ENCODE measurements at places on chromosomes 5 and 9.

DNA sequence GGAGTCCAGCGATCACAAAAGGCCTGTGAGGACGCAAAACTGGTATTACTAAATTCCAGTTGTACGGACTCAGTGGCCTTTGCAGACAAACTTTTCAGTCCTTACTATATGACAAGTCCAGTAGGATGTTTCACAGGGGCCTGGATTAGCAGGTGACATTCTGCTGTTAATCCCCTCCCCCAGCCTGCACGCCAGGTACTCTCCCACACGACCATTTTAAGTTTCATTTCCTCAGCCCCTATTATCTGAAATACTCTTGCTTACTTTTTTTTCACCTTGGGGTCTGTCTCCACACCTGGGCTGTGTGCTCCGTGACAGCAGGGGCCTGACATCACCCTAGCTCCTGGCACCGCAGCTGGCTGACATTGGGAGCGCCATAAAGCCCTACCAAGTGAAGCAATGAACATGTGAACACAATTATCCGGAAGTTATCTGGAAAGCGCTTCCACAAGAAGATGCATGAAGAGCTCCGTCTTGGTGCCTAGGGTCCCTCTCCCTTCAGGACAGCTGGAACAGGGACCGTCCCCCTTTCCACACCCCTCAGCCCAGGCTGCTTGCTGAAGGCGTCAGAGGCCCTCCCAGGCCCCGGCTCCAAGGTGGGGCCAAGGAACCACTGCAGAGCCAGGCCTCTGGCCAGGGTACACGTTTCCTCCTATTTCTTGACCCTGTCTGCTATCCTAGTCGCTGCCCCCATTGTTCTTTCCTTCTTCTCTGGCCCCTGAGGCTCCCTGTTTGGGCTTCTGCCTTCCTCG is 39.7 kb upstream of the ZNF622 start:
- DNase-seq, result no peak

GRCh38 chr9:136650648-136651047 is 12.1 kb upstream of the EGFL7 start:
- no peak for DNase-seq

DNA sequence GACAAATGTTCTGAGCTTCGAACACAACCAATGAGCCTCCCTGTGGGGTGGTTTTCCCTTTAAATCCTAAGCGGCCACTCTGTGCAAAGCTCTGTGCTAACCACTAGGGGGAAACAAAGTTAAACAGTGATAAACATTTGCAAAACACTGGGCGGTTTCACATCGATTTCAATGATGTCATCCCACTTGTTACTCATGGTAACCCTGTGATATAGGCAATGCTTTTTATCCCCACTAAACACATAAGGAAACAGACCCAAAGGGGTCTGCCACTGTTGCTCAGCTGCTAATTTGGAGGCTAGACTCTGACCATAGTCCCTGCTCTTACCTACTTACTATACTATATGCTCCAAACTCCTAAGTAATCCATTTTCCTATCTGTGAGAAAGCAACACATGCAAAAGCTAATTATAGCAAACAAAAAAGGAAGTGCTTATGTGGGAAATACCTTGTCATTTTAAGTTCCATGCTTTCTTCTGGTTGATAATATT is 57.3 kb downstream of the PTPN3 start:
- no peak for DNase-seq

GRCh38 chr9:136075881-136076678 is 19.0 kb downstream of the NACC2 start:
- DNase-seq, result no peak

DNA sequence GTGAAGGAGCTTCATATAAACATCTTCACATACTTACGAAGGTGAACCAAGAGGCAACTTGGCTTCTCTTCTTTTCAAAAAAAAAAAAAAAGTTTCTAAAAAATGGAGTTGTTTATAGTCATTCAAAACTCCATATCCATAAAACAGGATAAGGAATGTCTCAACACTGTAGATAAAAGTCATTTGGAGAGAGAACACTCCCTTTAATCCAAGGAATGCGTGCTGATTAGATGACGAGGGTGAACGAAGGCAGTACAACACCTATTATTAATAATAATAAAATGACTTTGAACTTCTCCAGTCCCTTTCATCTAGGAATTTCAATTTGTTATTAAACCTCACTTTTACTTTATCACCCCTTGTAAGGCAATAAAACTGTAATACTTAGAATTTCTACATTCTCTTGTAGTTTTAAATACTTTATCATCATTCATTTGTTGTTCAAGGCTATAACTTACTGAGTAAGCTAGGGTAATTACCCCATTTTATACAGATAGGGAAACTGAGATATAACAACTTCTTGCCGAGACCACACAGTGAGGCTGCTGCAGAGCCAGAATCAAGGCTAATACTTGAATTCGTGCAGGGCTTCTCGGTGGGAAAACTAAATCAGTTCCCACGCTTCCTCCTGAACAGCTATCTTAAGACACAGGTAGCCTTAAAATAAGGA is 377.1 kb downstream of the EFNA5 start:
- no peak for DNase-seq

Measured in stimulated activated CD8-positive, alpha-beta memory T cell treated with anti-CD3 and anti-CD28 coated beads, Interleukin-7, amount 100 ng/mL, for 1 hour (primary cell).